ENCODE measurements at places on chromosomes 16 and 17. TPM values are rescaled to one million over a fixed set of nuclear protein-coding genes. Genes with fewer than 3 reads are reported as not detected.
A peak's percentile ranks its signal among the peaks of the same experiment; 100 is the strongest.

Gene FDXR
- 48.7 TPM for total RNA-seq

DNA sequence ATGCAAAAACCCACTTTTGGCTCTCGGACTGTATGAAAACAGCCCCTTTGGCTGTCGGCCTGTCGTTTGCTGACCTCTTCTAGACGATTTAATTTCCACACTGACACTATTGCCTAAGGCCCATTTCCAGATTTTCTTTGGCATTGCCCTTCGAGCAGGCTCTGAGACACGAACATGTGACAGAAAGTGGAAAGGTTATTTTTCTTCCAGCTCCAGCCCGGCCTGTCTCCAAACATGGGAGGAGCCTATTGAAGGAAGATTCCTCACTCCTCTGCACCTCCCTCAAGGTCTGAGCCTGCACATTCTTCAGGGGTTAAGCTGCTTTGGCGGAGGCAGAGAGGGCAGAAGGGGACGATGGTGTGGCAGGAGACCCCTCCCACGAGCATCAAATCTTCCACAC is 85.9 kb upstream of the FOXF1 start:
- no peak for DNase-seq

GRCh38 chr17:32769846-32770245 is 107.1 kb downstream of the MYO1D start:
- no peak for DNase-seq

Gene NSMCE1
- total RNA-seq: 68.3 TPM

DNA sequence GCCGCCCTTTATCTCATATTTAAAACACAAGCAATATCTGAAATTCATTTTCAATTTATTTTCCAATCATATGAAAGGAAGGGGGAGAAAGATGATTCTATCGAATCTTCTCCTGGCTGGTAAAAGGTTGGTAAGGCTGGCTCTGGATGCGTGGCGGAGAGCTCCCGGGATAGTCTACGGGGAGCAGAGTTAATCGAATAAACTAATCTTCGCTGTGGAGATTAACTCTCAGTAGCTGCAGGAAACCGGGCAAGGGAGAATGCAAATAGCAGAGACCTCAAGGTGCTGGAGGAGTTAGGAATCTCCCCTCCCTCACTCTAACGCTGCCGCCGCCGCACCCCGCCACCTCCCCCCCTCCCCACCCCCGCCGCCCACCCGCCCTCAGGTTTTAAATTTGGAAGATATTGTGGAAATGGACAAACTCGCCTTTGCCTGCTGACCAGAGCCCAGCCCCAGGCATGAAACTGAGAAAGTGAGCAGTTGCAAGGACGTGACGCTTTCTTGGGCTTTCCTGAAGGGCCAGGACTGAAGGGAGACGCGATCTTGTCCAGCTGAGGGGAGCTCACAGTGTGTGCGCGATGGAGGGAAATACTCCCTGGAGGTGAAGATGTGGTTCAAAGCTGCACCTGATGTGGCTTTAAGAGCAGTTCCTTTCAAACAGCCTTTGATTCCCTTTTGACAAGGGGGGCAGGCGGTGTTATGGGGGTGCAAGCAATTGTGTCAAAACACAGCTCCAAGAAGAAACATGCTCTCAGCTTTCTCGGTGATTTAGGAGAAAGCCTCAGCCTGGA is 308.2 kb upstream of the IRX3 start:
- no peak for DNase-seq

Gene MTHFSD
- 10.4 TPM for total RNA-seq

- no peak for DNase-seq
Observed at GRCh38 chr17:20852239-20852989, 190.4 kb downstream of the USP22 start.

DNA sequence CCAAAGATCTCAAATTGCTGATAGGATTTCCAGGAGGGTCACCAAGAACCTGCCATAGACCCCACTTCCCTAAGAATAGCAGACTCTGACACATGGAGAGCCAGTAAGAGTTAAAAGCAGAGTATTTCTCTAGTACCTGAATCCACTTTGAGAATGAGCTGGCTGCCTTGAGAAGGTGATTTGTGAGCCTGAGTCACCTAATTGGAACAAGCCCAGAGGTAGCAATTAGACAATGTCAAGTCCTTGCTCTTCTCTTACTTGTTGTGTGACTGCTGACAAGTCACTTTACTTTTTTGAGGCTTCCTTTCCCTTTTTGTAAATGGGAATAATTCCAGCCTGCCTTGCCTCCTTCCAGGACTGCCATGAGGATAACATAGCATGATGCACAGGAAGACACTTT is 76.1 kb upstream of the ASIC2 start:
- no peak for DNase-seq

- peak; percentile 65 for DNase-seq
Observed at GRCh38 chr17:16962804-16963203, 9.1 kb downstream of the TNFRSF13B start.

Gene GLIS2
- 2.8 TPM for total RNA-seq
